ENCODE measurements at places on chromosomes 5 and 9.

DNA sequence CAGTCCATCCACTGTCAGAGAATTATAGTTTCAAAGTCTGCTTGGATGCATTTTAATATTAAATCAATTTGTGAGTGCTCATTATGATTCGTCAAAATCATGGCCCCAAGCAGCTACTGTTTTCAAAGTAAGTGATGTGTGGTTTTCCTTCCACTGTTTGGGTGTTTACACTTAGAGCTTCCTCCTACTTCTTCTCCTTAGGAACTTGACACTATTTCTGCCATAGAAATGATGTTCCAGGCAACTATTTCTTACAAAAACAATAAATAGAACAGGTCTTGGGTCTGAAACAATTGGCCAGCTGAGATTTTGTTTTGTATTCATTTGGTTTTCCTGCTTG lies 132.8 kb upstream of the RAI14 start:
- DNase-seq: no peak

GRCh38 chr5:128195316-128195715 lies 111.8 kb downstream of the SLC12A2 start:
- no peak for DNase-seq

DNA sequence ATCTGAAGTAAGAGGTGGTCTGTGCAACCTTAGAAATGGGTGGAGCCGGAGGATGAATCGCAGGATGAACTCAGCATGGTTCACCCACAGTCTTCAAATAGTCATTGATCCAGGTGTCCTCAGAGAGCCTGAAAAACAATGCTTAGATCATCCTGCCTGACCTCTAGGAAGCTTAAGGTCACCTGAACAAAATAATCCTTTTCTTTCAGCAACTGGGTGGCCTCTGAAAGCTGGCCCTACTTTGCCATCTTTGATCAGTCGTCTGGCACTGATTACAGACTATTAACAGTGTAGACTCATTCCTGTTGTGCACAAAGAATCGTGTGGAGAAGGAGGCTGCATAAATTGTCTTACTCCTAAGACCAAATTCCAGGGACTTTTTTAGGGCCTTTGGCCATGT lies 50.7 kb downstream of the PIP5K1B start:
- no peak for DNase-seq

- DNase-seq: no peak
Measured at GRCh38 chr5:174281855-174282254, 236.3 kb downstream of the NSG2 start.

DNA sequence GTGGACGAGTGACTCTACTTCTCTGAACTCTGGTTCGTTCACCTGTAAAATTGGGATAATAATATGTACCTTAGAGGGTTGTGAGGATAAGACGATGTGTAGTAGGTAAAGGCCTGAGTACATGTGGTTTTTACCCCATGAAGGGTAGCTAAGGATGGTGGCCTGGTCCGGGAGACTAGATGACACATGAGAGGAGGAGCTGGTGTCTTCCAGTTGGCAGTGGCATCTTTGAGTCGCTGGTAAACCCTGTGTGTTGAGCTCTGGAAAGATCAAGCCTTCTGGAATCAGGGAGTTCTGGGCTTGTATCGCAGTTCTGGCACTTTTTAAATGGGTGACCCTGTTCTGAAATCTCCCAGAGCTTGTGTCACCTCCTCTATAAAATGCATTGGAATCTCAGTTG lies 166.4 kb upstream of the ZNF618 start:
- DNase-seq: no peak

DNA sequence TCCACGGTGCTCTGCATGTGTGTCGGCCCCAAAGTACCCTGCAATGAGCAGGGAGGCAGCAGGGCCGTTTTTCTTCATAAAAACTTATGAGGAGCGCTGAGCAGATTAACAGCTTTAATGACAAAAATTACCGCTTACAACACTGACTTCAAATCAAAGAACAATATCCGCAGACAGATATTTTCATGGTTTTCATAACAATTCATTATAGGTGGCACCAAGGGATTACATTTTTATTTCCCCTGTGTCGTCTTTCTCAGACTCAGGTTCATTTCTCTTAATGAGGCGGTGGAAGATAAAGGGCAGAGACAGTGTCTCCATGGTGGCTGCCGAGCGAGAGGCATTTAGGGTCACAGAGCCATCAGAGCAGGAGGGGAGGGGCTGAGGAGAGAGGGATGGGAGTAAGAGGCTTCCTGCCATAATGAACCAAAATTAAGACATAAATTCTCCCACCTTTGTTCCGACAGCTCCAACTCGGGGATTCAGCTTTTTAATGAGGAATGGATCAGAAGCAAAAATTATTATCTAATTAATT lies 240.7 kb upstream of the CLINT1 start:
- no peak for DNase-seq

DNA sequence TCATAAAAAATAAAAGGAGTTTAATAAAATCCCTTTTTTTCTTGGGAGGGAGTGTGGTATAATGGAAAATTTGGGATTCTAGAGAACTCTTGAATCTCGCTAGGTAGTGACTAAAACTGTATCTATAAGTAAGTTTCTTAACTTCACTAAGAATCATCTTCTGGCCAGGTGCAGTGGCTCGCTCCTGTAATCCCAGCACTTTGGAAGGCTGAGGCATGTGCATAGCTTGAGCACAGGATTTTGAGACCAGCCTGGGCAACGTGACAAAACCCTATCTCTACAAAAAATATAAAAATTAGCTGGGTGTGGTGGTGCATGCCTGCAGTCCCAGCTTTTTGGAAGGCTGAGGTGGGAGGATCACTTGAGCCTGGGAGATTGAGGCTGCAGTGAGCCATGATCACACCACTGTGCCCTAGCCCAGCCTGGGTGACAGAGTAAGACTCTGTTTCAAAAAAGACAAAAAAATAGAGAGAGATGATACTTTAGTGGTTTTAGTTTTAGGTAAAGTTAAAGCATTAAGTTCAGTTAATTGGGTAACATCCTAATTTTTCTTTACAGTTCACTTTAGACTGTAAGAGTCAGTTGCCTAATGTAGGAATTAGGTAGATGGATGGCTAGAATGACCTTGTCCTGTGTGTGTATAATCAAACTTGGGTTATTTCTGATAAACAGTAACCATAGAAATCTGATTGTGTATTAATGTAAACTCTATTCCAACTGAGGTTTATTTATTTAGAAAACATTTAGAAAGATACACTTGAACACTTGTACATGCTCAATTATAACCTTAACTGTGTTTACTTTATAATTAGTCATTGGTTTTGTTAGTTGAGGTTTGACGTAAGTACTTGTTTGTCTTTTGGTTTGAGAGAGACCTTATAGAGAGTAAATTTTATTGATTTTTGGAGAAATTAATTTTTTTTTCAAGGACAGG lies 17.8 kb downstream of the UNC13B start:
- no peak for DNase-seq

DNA sequence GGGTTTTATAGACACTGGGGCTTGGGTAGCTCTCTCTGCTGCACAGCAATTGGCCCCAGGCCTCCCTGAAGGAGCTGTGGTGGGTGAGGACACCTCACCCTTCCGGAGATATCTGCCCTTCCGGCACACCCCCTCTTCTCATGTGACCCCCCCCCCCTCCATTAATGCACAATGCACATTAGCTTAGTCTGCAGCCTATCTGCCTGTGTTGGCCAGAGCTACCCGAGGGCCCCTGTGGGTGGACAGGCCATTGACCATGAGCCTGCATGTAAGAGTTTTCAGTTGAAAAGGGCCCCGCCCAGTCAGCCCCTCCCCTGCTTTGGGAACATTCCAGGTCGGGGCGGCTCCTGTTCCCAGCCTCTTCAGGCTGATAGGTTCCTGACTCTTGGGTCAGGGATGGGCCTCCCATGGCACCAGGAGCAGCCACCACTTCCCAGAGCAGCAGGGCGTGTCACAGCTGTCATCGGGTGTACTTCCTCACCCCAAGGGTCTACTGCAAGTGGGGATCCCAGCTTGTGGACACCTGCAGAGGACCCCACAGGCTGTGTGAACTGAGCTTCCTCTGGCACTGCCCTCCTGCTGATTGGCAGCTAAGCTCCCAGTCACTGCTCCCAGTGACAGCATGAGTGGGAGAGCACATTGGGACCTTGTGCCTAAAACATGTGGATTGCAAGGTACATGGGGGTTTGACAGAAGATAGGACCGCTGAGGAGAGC lies 17.8 kb downstream of the PHF2 start:
- DNase-seq: no peak

DNA sequence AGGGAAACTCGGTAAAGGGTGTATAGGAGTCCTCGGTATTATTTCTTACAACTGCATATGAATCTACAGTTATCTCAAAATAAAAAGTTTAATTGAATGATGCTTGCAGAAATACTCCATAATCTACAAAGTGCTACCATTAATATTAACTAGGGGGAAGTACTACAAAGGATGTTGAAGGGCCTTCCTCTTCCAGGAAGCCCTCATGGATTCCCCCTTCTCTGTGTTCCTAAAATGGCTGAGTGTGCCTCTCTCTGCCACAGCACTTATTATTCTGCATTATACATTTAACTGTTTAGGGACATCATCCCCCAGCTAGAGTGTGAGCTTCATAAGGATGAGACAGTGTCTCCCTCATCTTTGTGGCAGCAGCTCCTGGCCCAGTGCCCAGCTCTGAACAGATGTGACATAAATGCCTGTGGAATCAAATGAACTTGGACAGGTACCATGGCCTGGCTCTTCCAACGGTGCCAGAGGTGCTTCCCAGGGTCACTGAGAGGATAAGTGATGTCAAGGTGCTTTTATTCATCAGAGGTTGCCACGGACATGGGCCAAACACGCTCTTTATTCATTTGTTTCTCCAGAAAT lies 99.5 kb downstream of the PAX5 start:
- no peak for DNase-seq

DNA sequence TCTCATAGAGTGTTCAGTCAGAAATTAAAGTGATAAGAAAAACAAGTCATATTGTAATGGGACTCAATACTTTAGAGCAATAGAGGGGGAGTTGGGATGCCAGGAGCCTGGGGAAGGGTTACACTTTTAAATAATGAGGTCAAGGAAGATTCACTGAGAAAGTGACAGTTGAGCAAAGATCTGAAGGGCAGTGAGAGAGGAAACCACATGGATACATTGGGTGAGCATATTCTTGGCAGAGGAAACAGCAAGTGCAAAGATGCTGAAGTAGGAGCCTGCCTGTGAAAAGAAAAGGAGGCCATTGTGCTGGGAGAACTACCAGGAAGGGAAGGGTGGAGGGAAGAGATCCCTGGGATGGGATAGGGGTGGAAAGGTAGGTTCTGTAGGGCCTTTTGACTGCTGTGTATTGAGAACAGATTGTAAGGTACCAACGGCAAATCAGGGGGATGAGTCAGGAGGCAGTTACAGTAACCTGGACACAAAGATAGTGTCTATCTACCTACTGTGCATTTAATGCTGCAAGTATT lies 79.4 kb downstream of the PAM start:
- DNase-seq: no peak

- DNase-seq: no peak
Measured at GRCh38 chr5:89421035-89421434, 538.1 kb upstream of the MEF2C start.

DNA sequence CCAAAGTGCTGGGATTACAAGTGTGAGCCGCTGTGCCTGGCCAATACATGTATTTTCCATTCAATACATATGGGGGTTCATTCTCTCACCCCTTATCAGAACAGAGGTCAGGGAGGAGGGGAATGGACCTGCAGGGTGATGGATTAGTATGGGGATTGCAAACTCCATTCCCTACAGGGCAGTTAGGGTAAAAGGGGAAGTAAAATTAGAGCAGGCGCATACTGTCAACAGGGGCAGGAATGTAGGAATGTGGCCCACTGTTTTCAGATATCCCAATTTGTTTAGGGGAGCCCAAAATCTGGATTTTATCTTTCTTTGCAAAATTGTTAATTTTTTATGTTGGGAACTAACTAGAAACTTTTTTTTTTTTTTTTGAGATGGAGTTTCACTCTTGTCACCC lies 46.4 kb upstream of the SLC44A1 start:
- DNase-seq: no peak
